Activated CD4-positive, alpha-beta T cell treated with anti-CD3 and anti-CD28 coated beads, Interleukin-2, amount 50 U/mL, for 4 hours (primary cell): ENCODE measurements at places on chromosomes 1 and 21.
A peak's percentile ranks its signal among the peaks of the same experiment; 100 is the strongest.

GRCh38 chr1:109327285-109327684 is 20.5 kb upstream of the MYBPHL start:
- no peak for DNase-seq

DNA sequence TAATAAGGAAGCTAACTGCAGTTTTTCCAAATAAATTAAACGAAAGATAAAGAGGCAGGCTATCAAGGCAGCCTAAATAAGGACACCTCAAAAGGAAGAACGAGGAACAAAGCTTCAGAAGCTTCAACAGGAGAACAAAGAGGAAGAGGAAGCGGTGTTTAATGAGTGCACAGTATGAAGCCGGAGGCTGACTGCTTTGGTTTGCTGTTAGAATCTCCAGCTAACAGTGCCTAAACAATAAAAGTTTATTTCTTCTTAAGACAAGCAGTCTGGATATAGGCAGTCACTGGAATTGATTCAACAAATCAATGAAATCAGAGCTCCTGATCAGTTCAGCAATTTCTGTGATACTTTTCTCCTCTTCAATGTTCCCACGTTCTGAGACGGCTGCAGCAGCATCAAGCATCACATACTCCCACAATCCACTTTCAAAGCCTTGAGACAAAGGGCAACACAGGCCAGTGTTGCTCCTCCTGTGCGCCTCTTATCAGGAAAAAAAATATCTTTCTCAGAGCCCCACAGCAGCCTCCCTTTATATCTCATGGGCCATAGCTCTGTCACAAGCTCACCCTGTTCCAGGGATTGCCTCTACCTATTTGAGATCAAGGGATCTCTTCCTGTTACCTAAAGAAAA is 365.6 kb upstream of the ST6GALNAC5 start:
- no peak for DNase-seq

DNA sequence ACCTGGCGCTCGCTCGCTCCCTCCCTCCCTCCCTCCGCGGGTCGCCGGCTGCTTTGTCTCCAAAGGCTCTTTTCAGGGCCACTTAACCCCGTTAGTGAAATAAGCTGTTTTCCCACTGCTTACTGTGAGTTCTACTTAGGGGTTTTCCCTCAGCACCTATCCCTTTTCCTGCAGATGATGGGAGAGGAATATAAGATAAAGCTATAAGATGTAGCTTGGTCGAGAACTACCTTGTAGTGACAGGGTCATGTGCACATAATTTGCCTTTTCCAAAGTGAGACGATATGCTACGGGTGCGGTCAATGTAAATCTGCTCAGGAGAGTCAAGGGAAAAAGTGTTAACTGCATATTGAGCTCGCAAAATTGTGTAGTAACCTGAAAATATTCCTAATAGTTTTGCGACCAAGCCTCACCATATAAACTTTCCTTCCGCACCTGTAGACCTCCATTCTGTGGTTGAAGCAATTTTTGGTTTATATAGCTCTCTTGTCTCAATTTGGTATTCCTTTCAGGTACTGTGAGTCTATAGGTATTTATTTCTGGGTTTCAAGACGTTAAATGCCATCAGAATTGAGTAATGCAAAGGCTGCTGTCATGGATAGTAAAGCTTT is 55.8 kb upstream of the BOLA1 start:
- DNase-seq, result no peak

GRCh38 chr1:151720974-151721787 is at the start of gene RIIAD1:
RIIAD1 (plus strand) TSS chr1:151721522; CDS start chr1:151721537, 15 bp downstream.
- peak; percentile 19 for DNase-seq

GRCh38 chr1:224676551-224676950 is 60.4 kb downstream of the CNIH3 start:
- DNase-seq, result no peak

GRCh38 chr1:26787381-26787705 is 407 bp upstream of the PIGV start:
- peak; percentile 51 for DNase-seq

- DNase-seq, result no peak
Measured at GRCh38 chr1:93848350-93848883, 30.6 kb downstream of the DNTTIP2 start.

- no peak for DNase-seq
Measured at GRCh38 chr21:34636961-34637360, 22.0 kb upstream of the RCAN1 start.

DNA sequence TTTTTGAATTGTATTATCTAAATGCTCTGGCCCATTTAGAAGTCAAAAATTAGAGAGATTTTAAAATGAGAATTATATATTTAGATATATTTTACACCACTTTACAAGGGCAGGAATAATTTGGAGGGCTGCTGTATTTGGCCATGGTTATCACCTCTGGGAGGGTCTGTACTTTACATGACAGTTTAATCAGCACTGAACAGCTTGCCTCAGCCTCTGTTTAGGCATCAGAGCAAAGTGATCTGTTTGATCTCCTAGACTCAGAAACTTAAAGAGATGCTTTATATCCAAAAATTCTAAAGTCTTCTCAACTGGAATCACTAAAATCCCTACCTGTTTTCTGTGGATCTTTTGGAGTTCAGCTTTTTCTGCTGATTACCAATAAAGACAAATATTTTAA is 5.4 kb upstream of the SPTA1 start:
- no peak for DNase-seq

- no peak for DNase-seq
Measured at GRCh38 chr1:66779475-66780078, 21.5 kb downstream of the INSL5 start.

DNA sequence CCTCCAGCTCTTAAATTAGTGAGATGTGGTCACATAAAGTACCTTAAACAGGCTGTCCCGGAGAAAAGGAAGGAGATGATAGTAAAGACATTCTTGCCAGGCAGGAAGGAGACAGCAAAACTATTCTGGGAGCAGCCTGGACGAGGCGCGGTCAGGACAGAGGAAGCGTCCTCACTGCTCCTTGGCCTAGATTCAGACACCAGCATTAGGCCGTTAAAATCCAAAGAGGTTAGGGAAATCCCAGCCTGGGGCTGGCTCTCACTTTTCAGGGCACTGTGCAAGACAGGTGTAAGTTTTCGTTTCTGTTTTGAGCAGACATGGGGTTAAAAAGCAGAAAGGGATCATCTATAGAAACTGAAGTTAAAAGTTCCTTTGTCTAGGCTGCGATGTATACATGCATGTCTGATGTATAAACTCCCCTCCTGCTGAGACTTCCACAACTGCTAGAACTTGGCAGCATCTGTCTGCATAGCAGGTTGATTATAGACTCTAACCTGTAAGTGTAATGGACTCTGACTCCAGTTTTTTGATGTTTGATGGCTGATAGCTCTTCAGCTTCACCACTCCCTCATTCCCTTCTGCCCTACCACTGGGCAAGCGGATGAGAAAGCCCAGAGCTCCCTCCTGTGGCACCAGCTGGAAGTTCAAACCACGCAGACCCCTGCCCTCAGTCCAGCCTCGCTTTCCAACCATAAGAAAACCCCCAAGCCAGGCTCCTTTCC is 21.5 kb downstream of the STPG1 start:
- peak; percentile 57 for DNase-seq

DNA sequence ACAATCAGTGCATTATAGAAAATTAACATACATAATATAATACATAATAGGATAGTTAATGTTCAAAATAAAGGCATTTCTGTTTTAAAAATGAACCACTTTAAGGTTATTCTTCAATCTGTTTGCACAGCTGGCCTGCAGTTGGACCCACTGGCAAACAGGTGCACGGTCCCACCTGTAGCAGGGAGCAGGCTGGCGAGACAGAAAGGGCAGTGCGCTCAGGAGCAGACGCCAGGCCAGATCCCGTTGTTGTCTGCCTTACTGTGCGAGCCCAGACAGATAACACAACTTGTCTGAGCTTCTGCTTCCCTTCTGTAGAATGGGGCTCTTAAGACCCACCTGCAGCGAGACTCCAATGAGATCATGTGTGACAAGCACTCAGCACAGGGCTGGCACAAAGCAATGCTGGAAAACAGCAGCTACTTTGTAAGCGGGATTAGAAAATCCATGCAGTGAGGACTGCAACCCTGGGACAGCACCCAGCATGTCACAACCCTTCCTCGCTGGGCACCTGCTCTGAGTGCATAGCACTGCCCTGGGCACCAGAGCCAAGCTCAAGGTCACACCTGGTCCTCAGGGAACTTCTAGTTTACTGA is 33.5 kb downstream of the VPS26C start:
- DNase-seq, result no peak

GRCh38 chr1:224623743-224624333 is 7.7 kb downstream of the CNIH3 start:
- peak; percentile 43 for DNase-seq

GRCh38 chr1:91766883-91767282 is 119.1 kb downstream of the TGFBR3 start:
- DNase-seq, result no peak

DNA sequence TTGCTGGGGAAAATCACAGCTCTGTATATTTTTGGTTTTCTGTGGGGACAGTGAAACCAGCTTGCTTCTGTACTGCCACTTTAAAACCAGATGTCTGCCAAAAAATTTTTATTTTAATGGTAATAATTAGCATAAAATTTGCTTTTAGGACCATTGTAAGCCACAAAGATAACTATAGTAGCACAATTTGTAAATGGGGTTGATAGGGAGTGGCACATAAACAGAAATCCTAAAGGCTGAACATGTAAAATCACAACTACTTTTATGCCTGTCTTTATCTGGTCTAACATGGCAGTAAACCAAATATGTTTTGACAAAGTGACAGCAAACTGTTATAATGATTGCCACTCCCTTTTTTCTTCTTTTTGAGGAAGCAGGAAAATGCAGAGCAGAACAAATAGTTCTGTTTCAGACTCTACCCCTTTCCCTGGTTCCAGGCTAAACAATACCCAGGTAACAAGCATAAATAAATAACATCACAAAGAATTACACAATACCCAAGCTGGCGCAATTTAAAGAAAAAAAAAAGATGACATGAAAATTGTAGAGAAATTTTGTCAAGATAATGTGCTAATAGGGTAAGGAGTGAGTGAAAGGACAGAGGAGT is 24.0 kb upstream of the CCDC181 start:
- DNase-seq, result no peak

DNA sequence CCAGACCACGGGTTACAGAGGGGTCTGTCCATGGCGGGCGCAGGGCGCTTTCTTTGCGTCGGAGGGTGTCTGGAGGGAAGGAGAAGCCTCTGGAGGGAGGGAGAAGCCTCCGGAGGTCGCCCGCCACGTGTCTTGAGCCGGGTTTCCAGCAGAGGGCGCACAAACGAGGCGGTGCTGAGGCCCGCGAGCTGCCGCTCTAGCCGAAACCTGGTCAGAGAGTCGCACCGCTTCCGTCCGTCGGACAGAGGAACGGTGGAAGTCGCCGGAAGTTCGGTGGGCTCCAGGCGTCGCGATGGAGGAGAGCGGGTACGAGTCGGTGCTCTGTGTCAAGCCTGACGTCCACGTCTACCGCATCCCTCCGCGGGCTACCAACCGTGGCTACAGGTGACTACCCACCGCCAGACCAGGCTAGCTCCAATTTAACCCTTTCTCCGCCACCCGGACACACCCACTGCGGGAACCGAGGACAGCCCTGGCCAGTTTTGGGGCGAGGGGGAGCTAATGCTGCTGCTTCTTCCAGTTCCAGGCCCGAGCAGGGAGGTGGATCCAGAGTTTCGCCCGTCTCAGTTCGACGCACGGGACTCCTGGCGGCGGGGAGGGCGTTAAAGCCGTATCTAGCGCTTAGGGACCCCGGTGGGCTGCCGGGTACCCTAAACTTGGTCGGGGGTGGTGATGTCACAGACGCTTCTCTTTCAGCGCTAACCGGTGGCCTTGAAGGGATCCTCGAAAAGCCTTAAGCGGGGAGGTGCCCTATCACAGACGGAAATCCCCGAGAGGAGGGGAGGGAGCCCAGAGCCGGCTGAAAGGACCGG is at the start of gene NECAP2:
Gene NECAP2 (plus strand): TSS at position 255 of the 812 bp plus-strand sequence. CDS start 38 bp downstream, at position 293.
- DNase-seq, result peak; percentile 90

- no peak for DNase-seq
Measured at GRCh38 chr1:113993072-113993471, 13.8 kb downstream of the OLFML3 start.

- no peak for DNase-seq
Measured at GRCh38 chr1:153306303-153307220, 6.2 kb downstream of the PGLYRP3 start.

DNA sequence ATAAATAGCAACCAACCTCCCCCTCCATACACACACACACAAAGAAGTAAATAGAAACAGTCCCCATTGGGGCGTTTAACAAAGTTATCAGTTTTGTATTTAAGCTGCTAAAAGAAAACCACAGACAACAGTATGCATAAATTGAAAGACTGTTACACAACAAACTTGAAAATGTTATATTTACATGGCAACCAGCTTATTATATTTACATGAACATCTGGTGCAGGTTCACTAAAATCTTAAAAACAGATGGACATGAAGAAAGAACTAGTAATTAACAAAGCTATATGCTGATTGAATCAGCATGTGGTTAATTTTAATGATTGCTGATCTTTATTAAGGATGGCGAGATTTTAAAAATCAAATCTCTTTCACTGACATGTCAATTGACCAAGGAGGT is 384.7 kb downstream of the LRRIQ3 start:
- DNase-seq, result no peak

GRCh38 chr1:47575855-47576757 is 138.3 kb downstream of the FOXD2 start:
- DNase-seq, result no peak

- DNase-seq, result no peak
Measured at GRCh38 chr1:210678306-210678705, 349.6 kb downstream of the HHAT start.

DNA sequence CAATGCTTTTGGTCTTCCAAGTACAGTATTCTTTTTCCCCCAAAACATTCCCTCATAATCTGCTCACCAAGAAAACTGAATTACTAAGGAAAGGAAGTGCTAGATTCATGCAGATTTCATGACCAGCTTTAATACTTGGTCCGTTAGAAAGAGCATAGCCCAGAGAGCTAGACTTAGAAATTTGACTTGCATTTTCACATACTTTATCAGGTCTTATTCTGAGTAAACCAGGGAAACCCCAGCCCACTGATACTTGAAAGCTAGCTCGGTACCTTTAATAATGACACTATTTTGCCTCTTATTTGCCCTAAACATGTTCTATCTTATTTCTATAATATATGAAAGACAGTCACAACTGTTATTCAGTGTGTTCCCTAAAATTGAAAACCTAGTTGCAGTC is 204.5 kb downstream of the TTLL7 start:
- no peak for DNase-seq

DNA sequence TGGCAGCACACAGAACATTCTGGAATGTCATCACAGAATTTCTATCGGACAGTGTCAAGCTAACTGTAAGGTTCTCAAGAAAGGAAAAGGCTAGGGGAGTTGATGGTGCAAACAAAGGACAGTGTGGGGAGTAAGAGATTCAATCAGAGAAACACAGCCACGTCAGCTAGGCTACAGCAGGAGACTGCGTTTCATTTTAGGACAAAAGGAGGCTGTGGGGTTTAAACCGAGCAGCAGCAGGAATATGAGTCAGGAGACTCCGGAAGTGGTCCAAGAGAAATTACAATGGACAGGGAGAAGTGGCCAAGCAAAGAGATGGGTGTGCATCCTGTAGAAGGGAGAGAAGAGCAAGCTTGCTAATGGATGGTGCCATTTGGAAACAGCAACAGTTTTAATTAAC is 37.4 kb upstream of the C1orf198 start:
- no peak for DNase-seq

GRCh38 chr1:10631811-10632593 is 157.3 kb downstream of the PEX14 start:
- no peak for DNase-seq
